ENCODE measurements at places on chromosomes 1 and 21.

GRCh38 chr1:221543529-221544120 is 198.3 kb downstream of the DUSP10 start:
- no peak for DNase-seq

DNA sequence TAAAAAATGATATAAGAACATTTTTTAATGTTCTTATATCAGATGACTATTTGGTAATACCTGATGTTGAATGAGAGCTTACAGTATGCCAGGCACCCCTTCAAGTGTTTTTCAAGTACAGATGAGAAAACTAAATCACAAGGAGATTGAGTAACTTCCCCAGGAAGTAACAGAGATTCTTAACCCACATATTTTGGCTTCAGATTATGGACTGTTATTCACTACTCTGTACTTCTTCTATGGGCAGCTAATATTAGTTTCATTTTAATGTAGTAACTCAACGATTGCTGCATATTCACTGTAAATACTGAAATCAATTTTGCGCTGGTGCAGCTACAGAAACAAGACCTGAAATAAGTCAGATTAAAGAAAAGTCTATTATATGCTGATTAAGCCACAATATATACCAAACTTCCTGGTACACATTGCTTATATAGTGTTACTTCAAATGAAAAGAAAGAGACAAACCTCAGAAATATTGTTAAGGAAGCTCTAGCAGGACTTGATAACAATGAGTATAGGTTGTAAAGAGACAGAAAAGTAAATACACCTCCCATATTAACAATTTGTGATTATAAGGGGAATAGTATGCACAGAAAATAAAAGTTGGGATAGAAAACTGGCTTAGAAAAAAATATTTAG is 19.7 kb downstream of the DPYD start:
- no peak for DNase-seq

GRCh38 chr1:36740446-36740845 is 257.7 kb upstream of the CSF3R start:
- DNase-seq: no peak

DNA sequence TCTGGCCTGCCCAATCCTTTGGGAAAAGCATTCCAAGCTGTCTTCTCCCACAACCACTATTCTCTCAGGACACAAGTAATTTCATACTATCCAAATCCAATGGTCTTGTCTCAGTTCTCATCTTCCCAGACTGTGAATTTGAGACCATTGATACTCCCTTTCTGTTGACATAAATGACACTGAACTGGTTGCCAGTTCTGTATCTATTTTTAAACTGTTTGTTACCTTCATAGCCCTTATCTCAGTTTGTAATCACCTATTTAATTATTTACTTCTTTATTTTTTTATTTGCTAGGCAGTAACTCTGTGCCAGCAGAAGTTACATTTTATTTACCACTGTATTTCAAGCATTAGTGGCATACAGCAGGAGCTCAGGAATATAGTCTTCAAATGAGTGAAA is 24.0 kb downstream of the TCEANC2 start:
- no peak for DNase-seq

GRCh38 chr1:15820478-15820877 is 13.0 kb upstream of the UQCRHL start:
- DNase-seq: no peak

DNA sequence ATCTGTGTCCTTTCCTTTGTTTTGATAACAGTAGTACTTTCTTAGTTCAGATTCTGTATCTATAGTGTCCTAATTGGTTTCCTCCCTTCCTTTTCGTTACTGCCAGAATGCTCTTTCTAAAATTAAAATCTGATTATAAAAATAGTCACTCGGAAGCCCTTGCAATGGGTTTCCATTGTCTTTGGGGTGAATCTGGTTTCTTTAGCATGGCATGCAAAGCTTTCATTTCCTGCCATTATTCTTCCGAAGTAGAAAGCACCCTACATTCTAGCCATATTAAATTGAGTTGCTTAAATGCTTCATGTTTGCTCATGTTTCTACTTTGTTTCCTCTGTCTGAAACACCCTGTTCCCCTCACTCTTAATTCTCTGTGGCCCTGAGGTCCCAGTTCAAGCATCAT is 53.2 kb upstream of the MACF1 start:
- no peak for DNase-seq

DNA sequence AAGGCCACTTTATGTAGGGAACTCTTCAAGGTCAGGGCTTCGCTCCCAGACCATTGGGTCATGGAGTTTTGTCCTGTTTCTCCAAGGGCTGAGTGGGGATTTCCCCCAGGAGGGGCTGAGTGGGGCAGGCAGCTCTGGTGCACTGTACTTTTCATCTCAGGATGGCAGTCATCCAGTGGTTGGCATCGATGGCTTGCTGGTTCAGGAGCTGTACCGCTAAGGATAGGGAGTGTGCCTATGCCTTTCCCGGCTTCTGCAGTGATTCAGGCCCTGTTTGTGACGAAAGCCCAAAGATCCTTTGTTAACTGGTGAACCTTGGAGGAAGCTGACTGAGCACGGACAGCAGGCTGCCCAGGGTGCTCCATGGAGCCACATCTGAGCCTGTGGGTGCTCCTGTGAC is 100.1 kb upstream of the GADD45A start:
- DNase-seq: no peak
